OCI-M1 (cell line): ENCODE measurements at places on chromosomes 4 and X.

DNA sequence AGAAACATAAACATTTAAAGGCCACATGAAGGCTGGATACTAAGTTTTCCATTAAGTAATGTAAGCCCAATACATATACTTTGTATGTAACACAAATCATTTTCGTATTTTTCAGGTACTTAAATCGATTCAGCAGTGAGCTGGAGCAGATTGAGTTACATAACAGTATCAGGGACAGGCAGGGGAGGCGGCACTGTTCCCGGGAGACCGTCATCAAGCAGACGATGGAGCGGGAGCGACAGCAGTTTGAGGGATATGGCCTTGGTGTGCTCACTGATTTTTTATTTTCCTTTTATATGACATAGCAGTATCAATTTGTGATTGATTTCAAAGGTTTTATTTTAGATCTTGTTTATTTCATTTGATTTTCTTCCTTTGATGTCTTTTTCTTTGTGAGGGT is 20.7 kb downstream of the TMA16 start:
- DNase-seq = no peak

- DNase-seq = no peak
These were observed 2.8 kb downstream of the STAG2 start for GRCh38 chrX:123964156-123964834.

- peak; percentile 69 for DNase-seq
These were observed 35.3 kb upstream of the DCX start for GRCh38 chrX:111447298-111447697.

DNA sequence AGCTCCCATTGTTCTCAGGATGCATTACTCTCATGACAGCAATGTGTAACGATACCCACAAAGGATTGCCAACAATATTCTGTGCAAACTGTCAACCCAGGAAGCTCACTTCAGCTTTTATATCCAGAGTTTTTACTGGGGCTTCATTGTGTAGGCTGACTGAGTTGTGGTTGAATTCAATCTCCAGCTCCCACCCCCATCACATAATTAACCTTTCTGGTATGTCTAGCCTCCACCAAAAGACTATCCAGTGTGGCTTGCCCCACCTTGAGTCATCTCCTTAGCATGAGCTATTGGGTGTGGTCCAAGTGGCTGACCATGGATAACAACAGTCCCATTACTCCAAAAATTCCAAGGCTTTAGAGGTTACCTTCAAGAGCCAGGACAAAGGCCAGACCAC is 17.7 kb upstream of the TAB3 start:
- no peak for DNase-seq

DNA sequence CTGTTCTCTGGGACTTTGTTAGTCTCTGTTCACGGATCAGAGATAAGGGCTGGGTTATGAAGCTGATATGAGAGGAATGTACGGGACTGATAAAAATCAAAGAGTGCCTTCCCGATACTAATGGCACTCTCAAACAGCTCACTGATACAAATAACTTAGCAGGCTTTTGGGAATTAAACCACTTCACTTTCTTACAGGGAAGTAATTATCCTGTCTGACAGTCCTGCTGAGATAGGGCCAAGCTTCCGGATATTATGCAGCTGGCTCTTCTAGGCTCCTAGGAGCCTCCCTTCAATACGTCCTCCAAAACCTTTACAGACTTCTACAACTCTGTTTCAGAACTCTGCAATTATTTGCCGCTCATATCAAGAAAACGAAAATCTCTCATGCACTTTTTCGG is 418.0 kb downstream of the NLGN4X start:
- DNase-seq = no peak

GRCh38 chr4:168740691-168741090 is 243.8 kb downstream of the PALLD start:
- no peak for DNase-seq

GRCh38 chr4:113823291-113823659 is 61.7 kb upstream of the CAMK2D start:
- DNase-seq = peak; percentile 38

GRCh38 chrX:147859666-147860065 is 52.1 kb upstream of the FMR1 start:
- no peak for DNase-seq

DNA sequence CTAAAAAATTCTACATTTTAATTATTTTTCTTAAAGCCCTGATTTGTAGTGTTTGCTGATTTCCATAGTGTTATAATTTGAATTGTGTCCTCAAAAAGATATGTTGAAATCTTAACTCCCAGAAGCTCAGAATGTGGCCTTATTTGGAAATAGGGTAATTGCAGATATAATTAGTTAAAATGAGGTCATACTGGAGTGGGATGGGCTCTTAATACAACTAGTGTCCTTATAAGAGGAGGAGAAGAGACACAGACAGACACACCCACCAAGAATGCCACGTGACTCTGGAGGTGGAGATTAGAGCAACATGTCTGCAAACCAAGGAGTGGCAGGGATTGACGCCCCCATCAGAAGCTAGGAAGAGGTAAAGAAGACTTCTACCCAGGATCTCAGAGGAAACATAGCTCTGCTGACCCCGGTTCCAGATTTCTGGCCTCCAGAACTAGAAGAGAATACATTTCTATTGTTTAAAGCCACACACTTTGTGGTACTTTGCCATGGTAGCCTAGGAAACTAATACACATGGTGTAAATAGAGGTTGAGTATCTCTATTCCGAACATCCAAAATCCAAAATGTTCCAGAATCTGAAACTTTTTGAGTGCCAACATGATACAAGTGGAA is 70.5 kb upstream of the IRF2 start:
- peak; percentile 62 for DNase-seq

GRCh38 chr4:8048856-8049676 is 109.4 kb upstream of the AFAP1 start:
- no peak for DNase-seq

DNA sequence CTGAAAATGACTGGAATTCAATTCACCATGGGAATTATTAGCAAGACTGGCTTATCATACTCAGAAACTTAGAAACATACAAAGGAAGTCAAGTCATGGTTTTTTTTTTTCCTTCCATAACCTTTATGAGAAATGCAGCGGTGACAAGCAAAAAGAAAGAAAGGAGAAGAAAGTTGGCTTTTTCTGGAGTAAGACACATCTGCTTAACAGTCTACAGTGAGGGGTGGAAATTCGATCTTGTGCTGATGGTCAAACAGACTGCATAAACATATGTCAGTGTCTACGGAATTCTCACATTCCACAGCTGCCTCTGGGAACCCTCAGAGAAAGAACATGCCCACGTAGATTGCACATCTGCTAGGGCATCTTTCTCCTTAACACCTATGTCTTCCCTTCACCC is 54.6 kb downstream of the PROM1 start:
- DNase-seq = no peak

DNA sequence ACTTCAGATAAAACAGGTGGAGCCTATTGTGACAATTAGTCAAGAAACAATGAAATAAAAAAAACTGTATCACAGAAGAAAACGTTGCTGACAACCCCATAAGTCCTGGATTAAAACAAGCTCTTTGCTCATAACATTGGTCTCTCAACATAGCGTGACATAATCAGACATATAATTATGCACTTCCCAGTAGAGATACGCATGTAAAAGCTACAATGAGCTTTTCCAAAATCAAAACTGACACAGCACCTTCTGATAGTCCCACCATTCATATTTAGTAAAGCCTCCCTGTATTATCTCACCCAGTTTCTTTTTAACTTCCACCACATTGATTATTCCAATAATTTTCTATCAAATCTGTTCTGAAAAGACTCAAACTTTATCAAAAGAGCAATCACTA is 372.1 kb upstream of the SMIM31 start:
- DNase-seq = no peak

GRCh38 chrX:123822965-123823364 is 36.9 kb upstream of the XIAP start:
- no peak for DNase-seq
